ENCODE measurements at places on chromosomes 4 and X. TPM values are rescaled to one million over a fixed set of nuclear protein-coding genes. Genes with fewer than 3 reads are reported as not detected.

GRCh38 chr4:169996379-169997240 is 29.6 kb downstream of the MFAP3L start:
- no peak for DNase-seq

DNA sequence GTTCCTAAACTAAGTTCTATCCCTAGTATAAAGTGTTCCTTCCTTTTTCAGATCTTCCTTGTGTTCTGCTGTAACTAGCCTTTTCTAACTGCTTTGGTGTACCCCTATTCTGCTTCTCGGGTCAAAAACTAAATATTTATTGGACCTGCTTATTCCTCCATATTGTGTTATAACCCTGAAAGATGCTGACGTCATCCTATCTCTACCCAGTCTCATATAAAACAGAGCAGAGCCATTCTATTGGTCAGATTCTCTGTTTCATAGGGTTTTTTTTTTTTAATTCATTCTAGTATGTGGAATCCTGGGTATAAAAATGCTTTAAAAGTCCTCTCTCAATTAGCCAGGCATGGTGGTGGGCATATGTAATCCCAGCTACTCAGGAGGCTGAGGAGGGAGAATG is 349.7 kb downstream of the ACTRT1 start:
- DNase-seq = no peak

DNA sequence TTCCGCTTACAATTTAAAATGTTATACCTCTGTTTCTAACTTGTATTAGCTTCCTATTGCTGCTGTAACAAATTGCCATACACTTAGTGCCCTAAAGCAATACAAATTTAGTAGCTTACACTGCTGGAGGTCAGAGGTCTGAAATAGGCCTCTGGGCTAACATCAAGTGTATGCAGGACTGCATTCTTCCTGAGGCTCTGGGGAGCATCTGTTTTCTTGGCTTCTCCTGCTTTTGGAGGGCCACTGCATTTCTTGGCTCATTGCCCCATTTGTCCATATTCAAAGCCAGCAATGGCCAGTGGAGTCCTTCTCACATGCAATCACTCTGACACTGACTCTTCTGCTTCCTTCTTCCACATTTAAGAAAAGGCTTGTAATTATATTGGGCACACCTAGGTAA is 639.8 kb upstream of the INTU start:
- DNase-seq = no peak

- no peak for DNase-seq
Measured at GRCh38 chrX:139290310-139290709, 240.2 kb upstream of the F9 start.

GRCh38 chr4:128471576-128471975 is 184.0 kb upstream of the PGRMC2 start:
- DNase-seq = no peak

GRCh38 chr4:106869551-106869950 is 166.6 kb downstream of the DKK2 start:
- no peak for DNase-seq

- no peak for DNase-seq
Measured at GRCh38 chr4:183141997-183142396, 42.9 kb downstream of the WWC2 start.

DNA sequence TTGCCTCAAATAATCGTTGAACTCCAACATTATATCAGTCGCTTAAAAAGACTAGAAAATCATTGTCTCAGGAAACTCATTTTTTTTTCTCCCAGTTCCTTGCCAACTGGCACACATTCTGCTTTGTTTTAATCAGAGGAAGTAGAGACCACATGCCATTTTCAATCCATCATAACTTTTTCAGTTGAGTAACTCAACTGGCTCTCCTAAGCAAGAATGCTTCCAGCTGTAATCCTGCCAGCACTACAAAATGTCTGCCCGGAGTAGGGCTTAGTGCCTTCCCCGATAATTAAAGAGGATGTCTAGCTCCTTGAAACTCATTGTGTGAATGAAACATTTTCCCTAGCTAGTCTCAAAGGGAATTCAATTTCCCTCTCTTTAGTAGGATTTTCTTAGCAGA is 33.0 kb downstream of the FREM3 start:
- no peak for DNase-seq

DNA sequence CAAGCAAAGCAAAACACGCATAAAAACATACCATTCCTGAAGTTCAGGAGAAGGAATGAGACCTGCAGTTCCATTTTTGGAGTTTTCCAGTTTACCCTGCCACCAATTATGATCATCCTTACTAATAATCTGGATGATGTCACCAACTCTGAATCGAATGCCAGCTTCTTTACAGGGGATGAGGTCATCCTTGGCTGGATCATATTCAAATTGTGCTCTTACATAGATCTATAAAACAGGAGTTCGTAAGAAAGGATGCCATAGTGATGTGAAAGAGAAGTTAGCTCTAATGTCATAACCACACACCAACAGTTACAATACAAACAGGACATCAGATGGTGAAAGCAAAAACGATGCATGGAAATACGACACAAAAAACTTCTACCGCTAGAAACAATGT is 106.5 kb downstream of the NYX start:
- no peak for DNase-seq

GRCh38 chr4:55386073-55386472 is 9.7 kb upstream of the TMEM165 start:
- DNase-seq = no peak

- no peak for DNase-seq
Measured at GRCh38 chr4:53015681-53016080, 153.6 kb downstream of the RASL11B start.

- no peak for DNase-seq
Measured at GRCh38 chrX:97397371-97397770, 513.7 kb downstream of the RPA4 start.

DNA sequence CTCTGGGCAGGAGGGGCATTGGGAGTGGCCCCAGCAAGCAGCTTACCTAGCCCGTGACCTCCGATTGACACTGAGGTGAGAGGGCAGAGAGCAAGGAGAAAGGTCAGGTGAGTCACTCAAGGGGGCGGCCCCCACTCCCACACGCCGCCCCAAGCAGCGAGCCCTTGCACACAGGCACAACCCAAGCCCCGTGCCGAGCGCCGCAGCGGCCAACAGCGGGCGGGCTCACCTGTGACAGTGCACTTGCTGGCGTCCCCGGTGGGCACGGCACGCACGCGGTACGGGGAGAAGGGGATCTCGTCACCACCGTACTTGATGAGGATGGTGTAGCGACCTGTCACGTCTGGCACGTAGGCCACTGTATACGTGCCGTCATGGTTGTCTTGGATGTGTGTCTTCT is 17.2 kb downstream of the FLNA start:
- no peak for DNase-seq

GRCh38 chr4:128456171-128456570 is 168.6 kb upstream of the PGRMC2 start:
- no peak for DNase-seq

DNA sequence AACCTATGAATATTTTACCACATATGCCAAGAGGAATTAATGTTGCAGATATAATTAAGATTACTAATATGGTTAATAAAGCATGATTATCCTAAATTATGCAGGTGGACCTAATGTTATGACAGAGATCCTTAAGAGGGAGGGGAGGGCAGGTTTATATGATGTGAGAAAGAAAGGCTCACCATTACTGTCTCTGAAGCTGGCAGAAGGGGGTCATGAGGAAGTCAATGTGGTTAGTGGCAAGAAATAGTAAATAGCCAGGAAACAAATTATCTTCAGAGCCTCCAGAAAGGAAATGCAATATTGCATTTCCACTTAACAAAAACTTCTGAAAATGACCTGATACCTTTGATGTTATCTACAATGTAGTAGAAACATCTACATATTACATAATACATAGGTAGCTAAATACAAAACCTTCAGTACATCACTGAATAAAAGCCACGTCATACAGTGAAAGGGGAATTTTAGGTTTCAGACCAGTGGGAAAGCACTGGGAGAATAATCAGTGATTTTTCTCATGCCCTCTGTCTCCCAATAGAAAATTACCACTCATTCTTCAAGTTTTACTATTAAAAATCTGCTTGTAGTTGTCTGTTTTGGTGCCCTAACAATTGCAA is 609.2 kb downstream of the SPOCK3 start:
- DNase-seq = no peak

- no peak for DNase-seq
Measured at GRCh38 chr4:169540774-169541173, 71.6 kb downstream of the NEK1 start.

GRCh38 chr4:109440948-109441347 is 7.3 kb downstream of the SEC24B start:
- DNase-seq = no peak

DNA sequence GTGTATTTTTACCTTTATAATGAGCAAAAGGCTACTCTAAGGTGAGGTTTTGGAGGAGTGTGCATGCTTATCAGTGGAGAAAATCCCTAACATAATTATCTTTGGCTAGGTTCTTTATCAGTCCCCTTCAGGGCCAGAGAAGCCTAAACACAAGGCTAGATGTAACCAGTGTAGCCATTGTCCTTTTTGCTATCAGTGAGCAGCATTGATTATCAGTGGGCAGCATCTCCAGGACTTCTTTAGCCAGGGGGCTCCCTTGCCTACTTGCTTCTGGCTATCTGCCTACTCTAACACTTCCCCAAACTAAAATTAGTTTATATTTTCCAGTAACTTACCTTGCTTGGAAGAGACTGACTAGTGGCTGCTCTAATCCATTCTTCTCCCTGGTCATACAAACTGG is 595.6 kb downstream of the TRAM1L1 start:
- DNase-seq = no peak

DNA sequence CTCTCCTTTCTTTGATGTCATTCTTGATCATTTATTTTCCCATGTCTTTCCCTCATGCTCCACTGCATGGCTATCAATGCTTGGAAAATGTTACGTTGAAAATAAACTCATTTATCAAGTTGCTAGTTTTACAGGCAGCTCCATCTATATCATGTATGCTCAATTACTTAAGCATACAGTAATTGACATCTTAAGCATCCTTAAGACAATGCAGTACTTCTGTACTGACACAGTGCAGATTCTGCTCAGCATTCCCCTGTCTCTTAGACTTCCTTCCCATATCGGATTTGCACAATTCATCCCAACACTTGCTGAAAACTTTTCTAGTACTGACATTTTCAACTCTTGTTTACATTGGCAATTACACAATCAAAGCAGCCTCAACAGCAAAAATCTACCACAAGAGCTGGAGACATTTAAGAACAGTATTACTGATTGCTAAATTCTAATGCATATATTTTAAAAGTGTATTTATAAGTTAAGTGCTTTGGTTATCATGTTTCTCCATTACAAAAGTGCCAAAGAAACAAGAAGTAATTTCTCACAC is 165.6 kb downstream of the ATP10D start:
- no peak for DNase-seq

DNA sequence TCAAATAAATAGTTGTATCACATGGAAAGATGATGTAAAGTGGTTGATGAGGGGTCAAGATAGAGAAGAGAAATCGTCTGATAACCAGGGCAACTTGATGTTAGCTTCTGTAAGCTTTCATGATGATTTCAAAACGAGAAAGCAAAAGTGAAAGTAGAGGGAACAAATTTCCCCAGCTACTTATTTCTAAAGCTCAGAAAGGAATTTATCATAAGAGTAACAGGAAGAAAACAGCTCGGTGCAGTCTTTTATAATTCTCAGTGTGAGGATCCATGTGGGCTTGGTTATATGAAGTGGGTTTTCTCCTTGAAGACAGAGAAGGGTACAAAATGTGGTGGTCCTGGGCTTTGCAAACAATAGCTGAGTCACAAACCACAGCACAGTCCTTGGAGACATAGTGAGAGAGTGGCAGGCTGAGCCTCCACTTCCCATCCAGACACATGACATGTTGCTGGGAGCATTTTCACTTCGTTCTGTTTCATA is 32.1 kb upstream of the GLRA2 start:
- no peak for DNase-seq

DNA sequence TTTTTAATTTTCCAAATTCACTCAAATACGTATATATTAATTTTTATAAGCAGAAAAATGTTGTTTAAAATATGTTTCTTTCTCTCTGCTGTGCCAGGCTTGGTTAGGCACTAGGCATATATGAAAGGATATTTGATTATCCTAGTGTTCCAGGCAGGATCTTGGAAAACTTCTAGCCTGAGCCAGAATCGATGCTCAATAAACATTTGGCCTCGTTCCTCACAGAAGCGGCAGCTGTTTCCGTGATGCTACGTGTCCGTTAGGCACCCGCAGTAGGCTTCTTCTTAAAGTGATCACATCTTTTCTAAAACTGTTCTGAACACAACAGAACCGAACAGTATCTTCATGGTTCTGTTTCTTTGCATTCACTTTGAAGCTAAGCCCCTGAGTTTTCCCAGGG is 50.1 kb upstream of the CRMP1 start:
- DNase-seq = no peak

DNA sequence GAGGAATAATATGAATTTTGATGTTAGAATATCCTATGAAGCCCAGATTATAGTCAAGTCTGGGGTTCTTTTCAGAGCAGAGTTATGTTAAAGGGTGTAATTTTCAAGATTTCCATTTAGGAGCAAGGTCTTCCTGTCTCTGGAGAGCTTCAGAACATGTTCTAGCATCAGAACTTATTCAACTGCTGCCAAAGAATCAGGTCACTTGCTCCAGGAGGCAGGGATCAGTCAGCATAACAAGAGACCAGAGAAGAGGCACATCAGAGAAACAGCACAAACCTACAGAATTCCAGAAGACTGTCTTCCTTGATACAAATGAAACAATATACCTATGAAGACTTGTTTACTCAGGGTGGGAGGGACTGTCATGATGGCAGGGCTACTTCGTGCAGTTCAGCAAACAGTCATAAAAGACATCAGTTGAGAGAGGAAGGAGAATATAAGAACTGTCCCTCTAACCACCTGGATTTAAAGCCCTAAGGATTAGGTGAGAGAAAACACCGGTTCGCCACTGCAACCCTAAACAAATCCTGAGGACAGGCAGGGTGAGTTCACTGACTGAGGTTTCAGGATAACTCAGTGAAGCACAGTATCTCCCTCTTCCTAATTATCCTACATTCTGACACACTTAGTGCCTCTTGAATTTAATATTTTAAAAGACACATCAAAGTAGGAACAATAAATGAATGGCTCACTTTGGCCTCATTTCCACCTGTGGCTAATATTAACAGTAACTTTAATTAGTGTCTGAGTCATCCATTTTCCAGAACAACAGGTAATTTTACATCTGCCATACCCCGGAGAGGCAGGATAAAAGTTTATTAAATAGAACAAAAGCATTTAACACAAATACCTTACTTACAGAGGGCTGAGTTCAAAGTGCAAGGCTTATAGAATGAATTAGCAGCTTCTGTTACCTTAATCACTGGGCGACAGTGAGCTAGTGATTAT is 93.0 kb downstream of the HDAC8 start:
- DNase-seq = no peak

DNA sequence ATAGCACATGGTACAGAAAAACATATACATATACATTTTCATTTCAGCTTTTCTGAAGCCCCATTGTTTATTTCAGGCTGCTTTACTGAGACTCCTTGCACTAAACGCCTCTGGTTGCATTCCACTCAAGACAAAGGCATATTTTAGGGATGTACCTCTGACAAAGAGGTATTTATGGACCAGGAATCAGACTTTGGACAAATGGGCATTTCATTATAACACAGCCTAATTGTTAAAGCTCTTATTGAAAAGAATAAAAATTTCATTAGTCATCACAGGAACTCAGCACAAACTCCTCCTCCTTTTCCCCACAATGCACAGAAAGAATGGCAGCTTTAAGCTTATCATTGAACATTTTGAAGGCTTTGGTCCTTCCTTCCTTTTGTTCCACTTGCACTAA is 62.9 kb upstream of the UGT8 start:
- no peak for DNase-seq

Gene ARX
- not detected for polyA plus RNA-seq

Gene BST1
- polyA plus RNA-seq = 0.89 TPM
